HL-60 (cell line): ENCODE measurements at places on chromosomes 4 and X.

- no peak for DNase-seq
Observed at GRCh38 chrX:39158801-39159657, 357.8 kb downstream of the MID1IP1 start.

DNA sequence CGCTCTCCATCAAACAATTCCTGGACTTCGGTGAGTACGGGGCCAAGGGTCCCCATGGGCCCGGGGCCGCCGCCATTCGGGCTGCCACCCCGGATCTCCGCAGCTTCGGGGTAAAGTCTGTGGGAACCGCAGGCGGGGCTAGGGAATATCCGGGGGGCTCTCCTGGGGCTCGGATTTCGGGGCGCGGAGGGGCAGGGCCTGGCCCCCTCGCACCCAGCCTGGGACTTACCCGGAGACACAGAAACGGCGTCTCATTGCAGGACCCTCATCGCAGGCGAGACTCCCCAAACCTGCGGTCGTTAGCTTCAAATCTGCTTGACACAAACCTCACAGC is 413 bp downstream of the PDK3 start:
- no peak for DNase-seq

DNA sequence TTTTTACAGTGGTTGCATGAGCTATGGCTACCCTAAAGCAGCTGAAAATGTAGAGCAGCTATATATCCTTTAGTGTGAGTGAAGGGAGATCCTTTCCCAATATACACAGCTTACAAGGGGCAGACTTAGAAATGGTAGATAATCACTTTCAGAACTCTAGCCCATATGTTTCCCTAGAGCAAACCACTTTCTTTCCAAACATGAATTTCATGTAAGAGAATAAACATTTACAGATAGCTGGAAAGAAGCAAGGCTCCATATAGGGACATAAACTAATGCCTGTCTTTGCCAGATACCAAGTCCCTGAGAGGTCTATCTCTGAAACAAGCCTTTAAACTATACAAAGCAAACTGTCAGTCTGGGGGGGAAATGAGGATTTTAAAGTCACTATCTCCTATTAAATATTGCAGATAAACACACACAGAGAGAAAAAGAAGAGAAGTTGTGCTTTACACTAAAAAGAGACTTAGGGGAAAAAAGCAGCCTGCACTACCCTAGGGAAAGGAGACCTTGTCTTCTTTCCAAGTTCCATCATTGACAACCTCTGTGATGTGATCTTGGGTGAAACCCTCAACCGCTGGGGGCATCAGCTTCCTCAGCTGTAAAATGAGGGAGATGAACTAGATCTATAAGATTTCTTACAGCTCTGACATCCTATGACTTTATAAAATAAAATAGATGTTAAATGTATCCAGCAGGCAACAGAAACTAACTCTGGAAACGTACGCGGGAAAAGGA is 73.6 kb downstream of the TMEM156 start:
- no peak for DNase-seq

GRCh38 chr4:118769161-118769560 is 66.8 kb downstream of the SEC24D start:
- DNase-seq, result no peak

- no peak for DNase-seq
Observed at GRCh38 chrX:138923805-138924204, 212.3 kb upstream of the FGF13 start.

GRCh38 chr4:126766241-126766640 is 866.5 kb upstream of the INTU start:
- DNase-seq, result no peak

- DNase-seq, result no peak
Observed at GRCh38 chr4:8195431-8195830, 3.7 kb upstream of the SH3TC1 start.

- no peak for DNase-seq
Observed at GRCh38 chrX:133033010-133033409, 63.9 kb downstream of the USP26 start.

- DNase-seq, result peak; percentile 25
Observed at GRCh38 chrX:74293343-74293946, 10.5 kb upstream of the ZCCHC13 start.

- DNase-seq, result no peak
Observed at GRCh38 chrX:17944833-17945497, 83.9 kb upstream of the RAI2 start.

DNA sequence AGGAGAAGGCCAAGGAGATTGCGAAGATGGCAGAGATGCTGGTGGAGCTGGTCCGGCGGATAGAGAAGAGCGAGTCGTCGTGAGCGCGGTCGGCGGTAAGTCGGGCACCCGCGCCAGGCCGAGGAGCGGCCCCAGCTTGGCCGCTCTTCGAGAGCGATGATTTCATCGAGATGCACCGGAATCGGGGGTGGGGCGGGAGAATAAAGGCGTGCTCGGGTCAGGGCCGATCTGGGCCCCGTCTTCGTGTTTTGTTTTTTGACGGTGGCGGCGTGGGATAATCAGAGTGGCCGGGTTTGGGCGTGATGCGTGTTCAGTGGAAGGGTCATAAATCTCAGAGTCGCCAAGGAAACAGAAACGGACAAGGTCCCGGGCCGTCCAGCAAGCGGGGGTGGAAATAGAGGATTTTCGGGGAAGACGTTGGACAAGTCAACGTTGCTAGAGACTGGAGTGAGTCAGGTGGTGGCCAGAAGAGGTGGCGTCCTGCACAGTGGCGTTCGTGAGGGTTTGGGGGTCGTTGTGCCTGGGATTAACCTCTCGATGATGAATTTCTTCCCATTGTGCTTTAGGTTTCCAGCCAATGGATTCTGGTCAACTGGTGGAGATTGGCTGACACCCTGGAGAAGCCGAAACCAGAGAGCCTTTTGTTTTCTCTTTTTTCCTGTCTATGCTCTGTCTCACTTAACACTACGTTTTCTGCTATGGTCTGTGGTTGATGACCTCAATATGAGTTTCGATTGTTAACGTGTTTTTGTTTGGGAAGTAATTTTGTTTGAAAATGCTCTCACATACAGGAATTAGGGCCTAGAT is 882 bp downstream of the MRFAP1 start:
- DNase-seq, result peak; percentile 24

GRCh38 chrX:9370893-9371292 is 94.0 kb upstream of the TBL1X start:
- no peak for DNase-seq

DNA sequence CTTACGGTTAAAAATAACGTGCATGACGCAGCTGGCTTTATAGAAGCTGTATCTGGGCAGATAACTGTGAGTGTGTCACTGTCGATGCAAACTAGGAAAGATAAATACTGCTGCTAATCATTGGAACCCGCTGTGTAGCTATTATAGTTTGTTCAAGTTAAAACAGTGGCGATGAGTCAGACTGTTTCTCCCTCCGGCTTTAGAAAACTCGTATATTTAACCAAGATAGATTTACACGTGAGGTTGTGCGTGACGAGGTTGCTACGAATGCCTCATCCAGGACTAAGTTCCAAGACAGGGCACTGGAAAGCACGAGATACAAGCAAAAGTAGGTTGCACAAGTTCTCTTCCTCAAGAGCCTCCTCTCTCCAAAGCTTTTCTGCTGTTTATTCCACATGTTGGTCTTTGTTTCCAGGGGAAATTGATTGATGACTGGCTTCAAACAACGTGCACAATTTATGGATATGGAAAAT is 270.7 kb downstream of the FBXW7 start:
- DNase-seq, result no peak

- DNase-seq, result no peak
Observed at GRCh38 chrX:13419276-13419675, 99.4 kb upstream of the ATXN3L start.

GRCh38 chrX:37817176-37817575 is 30.2 kb downstream of the DYNLT3 start:
- no peak for DNase-seq

- DNase-seq, result no peak
Observed at GRCh38 chr4:24796620-24797019, 1.2 kb downstream of the SOD3 start.

GRCh38 chr4:18113710-18114331 is 92.3 kb upstream of the LCORL start:
- DNase-seq, result no peak

- peak; percentile 75 for DNase-seq
Observed at GRCh38 chrX:154541896-154542722, 4.5 kb downstream of the G6PD start.

GRCh38 chr4:82696117-82696860 is 102.3 kb downstream of the SCD5 start:
- no peak for DNase-seq

DNA sequence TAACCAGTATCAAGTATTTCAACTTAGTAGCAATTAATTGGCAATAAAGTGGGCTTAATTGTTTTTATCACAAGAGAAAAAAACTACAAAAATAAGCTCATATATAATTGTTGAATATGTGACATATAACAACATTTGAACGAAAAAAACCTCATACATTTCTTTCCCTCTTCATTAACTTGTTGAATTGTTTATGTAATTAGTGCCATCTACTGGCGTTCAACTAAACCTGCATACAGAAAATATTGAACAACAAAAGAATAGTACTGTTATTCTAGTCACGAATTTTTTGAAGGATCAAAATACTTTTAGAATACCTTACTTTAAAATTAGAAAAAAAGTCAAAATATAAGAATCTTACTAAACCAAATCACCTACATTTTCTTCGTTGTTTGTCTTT is 586.5 kb upstream of the FTHL17 start:
- no peak for DNase-seq

- DNase-seq, result no peak
Observed at GRCh38 chr4:145716661-145717200, 36.8 kb downstream of the C4orf51 start.

GRCh38 chr4:184949020-184949419 is 69.3 kb upstream of the HELT start:
- DNase-seq, result no peak

DNA sequence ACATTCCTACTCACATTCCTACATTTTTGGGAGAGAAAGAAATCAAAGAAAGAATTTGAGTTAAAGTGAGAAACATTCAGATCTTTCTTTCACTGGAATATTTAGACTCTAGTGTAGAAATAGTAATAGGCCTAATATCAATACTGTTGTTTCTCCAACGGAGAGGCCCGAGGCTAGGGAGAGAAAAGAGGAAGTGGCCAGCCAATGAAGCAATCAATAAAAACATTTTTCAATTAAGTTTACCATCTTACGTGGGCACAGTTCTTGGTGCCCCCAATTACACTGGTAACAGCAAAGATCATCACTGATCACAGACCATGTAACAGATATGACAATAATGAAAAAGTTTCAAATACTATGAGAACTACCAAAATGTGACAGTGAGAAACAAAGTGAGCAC is 281.4 kb downstream of the GPM6A start:
- no peak for DNase-seq

GRCh38 chrX:46838974-46839480 is 2.2 kb downstream of the RP2 start:
- no peak for DNase-seq

DNA sequence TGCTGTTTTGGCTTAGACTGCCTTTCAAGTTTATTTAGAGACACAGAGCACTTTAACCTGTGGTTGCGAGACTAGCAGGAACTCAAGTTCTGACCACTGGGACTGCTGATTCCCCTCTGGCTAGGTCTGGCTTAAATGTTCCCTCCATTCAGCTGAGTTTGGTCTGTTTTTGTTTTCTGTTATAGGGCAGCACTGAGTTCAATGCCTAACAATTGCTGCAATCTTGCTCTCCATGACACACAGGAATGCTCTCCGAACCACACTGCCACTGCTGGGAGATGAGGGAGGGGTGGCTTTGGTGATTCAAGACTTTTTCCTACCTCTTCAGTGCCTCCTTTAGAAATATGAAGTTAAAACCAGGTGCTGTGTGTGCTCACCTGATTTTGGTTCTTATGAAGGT is 106.3 kb upstream of the EOLA2 start:
- DNase-seq, result no peak

- no peak for DNase-seq
Observed at GRCh38 chr4:105970371-105970770, 75.1 kb downstream of the NPNT start.

- peak; percentile 83 for DNase-seq
Observed at GRCh38 chrX:12970691-12971202, 4.2 kb upstream of the TMSB4X start.

- DNase-seq, result no peak
Observed at GRCh38 chrX:115183980-115184379, 5.2 kb upstream of the RBMXL3 start.

DNA sequence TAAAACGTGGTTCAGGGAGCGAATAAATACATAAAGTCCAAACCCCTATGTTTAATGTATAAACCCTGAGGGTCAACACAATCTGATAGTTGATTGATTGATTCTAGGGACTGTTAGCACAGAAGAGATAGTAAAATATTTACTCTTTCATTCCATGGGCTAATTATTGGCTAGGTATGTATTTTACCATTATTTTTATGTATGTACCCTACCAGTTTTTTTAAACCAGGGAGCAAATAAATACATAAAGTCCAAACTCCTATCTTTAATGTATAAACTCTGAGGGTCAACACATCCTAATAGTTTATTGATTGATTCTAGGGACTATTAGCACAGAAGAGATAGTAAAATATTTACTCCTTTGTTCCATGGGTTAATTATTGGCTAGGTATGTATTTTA is 40.0 kb downstream of the ZFX start:
- DNase-seq, result no peak

- no peak for DNase-seq
Observed at GRCh38 chrX:11066812-11067211, 44.3 kb upstream of the HCCS start.

GRCh38 chr4:82905205-82905604 is 4.7 kb downstream of the THAP9 start:
- DNase-seq, result no peak

DNA sequence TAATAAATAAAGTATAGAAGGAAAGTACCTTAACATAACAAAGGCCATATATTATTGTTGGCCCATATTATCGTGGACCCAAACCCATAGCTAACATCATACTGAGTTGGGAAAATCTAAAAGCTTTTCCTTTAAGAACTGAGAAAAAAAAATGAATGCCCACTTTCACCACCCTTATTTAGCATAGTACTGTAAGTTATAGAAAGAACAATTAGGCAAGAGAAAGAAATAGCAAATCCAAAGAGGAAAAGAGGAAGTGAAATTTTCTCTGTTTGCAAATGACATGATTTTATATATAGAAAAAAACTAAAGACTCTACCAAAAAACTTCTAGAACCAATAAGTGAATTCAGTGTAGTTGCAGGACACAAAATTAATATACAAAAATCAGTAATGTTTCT is 1854.6 kb downstream of the PCDH7 start:
- no peak for DNase-seq

GRCh38 chrX:154991039-154991438 is 31.5 kb downstream of the F8 start:
- no peak for DNase-seq

DNA sequence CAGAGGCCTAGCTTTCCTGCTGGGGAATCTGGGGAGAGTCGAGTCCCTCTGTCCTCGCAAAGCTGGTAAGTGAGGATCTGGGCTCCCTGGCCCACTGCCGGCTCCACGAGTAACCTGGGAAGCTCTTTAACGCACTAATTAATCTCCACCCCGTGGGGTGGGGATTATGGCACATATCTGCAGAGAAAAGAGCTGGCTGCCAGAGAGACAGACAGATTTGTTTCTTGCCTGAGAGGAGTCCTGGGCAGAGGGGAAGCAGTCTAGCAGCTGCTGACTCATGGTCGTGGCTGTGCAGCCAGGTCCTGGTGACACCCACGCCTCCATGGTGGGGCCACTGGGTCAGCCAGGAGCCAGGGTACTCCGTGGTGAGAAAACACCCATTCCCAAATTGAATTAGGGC is 14.0 kb downstream of the SORCS2 start:
- DNase-seq, result no peak
